ENCODE measurements at places on chromosomes 7 and 10. TPM values are rescaled to one million over a fixed set of nuclear protein-coding genes. Genes with fewer than 3 reads are reported as not detected.
A peak's percentile ranks its signal among the peaks of the same experiment; 100 is the strongest.

- H3K27me3 ChIP-seq: no peaks in the 10 kb centered on the region
- H3K27ac ChIP-seq: no peak overlapping the region
- H3K4me1 ChIP-seq: no peaks in the 10 kb centered on the region
- H3K36me3 ChIP-seq: no peaks in the 10 kb centered on the region
Measured at GRCh38 chr10:19592276-19592675, 224.0 kb upstream of the PLXDC2 start.

DNA sequence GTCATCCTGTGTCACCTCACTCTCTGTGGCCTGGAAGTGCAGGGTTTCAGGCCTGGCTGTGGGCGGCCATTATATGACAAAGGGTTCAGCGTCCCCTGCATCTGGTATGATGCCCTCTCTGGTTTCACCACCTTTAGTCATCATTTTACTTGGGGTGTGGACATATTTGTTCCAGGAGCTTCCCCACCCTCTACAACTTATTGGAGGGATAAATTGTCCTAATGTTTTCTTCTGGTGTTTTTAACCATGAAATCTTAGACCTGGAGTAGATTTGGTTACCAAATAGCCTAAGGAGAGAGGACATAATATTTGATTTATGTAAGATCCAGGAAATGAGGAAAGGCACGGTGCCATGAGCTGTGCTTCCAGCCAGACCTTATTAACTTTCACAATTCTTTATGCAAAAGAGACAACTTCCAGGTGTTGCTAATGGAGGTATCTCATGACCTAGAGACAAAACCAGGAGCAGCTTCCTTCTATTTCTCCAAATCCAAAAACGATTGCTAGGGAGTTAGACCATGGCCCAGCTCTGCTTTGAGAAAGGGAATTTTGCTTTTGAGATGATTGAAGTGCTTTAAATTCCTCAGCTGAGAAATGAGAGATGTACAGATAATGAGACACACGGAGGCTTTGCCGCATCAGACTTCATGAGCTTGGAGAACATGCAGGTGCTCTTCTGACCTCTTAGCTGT, 20.9 kb downstream of the WBP1L start:
- no peak overlapping the region for H3K4me3 ChIP-seq
- H3K27me3 ChIP-seq: no peaks in the 10 kb centered on the region
- peaks cover 6% of the 10 kb centered on the region for H3K4me1 ChIP-seq
- no peaks in the 10 kb centered on the region for H3K36me3 ChIP-seq
- peak overlapping the region; percentile 34 for H3K27ac ChIP-seq

GRCh38 chr10:126301701-126302475, 86.4 kb downstream of the ADAM12 start:
- no peaks in the 10 kb centered on the region for H3K36me3 ChIP-seq
- H3K27ac ChIP-seq: no peak overlapping the region
- H3K4me1 ChIP-seq: no peaks in the 10 kb centered on the region
- no peak overlapping the region for H3K4me3 ChIP-seq

- H3K27ac ChIP-seq: no peak overlapping the region
- H3K27me3 ChIP-seq: no peaks in the 10 kb centered on the region
- no peak overlapping the region for H3K4me3 ChIP-seq
- no peaks in the 10 kb centered on the region for H3K36me3 ChIP-seq
- H3K4me1 ChIP-seq: no peaks in the 10 kb centered on the region
Measured at GRCh38 chr10:103991393-103992128, 24.6 kb downstream of the SLK start.

GRCh38 chr7:151757274-151757673, 119.6 kb downstream of the PRKAG2 start:
- no peak overlapping the region for H3K27ac ChIP-seq
- H3K4me1 ChIP-seq: peaks cover 23% of the 10 kb centered on the region
- no peaks in the 10 kb centered on the region for H3K27me3 ChIP-seq
- H3K36me3 ChIP-seq: no peaks in the 10 kb centered on the region

Gene FOXI2
- total RNA-seq: not detected
